ENCODE measurements at places on chromosomes 2 and 18.
A peak's percentile ranks its signal among the peaks of the same experiment; 100 is the strongest.

DNA sequence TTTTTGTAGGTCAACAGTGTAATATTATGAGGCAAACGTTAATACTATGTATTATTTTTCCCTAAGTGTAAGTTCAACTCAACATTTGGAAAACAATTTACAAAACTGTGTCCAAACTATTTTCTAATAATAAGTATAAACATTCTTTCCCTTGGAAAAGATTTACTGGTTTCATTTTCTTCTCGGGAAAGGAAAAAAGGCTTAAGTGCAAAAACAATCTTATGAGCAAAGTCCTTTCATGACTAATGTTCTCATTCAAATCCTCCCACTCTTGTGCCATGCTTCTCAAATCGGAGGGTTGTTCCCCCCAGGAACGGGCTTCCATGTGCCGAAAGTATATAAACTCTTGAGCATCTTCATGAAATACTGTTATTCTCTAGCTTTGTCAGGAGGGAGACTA is 19.8 kb upstream of the L3MBTL4 start:
- DNase-seq, result no peak

- no peak for DNase-seq
Observed at GRCh38 chr2:17638196-17638743, 97.8 kb downstream of the VSNL1 start.

GRCh38 chr2:72010647-72011369 is 136.9 kb downstream of the CYP26B1 start:
- DNase-seq, result no peak

- DNase-seq, result no peak
Observed at GRCh38 chr2:216909541-216910210, 49.8 kb upstream of the TNP1 start.

DNA sequence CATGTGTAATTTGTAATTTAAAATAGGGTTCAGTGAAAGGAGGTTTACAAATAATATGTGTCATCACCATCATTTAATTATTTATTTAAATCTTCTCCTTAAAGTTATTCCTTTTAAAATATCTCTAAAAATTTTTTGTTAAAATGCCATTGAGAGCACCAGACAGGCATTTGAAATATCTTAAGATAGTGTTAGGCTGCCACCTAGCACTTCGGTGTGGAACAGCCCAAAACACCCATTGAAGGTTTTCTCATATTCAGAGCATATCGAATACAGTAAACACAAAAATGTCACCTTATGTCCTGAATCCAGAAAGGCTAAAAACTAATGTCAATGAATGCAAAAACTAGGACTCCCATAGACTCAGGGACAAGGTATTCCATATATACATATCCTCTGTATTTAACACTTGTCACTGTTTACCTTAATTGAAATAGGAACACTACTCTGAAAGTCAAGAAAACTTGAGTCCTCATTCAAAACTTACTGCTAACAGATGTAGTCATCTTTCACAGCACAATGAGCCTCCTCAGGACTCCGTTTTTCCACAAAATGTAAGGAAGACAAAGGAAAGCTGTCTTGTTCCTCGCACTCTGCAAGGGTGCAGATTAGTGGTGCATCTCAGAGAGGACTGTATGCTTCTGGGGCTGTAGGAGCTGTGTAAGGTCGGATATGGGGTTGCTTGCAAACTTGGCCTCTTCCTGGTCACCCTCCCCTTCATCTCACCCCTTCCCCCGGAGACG is 329.5 kb downstream of the PAX3 start:
- peak; percentile 23 for DNase-seq

- no peak for DNase-seq
Observed at GRCh38 chr2:239152916-239153305, 247.9 kb downstream of the HDAC4 start.

Measured in hindlimb muscle (tissue), 1 donor.